ENCODE measurements at places on chromosomes 3 and 15. TPM values are rescaled to one million over a fixed set of nuclear protein-coding genes. Genes with fewer than 3 reads are reported as not detected.

DNA sequence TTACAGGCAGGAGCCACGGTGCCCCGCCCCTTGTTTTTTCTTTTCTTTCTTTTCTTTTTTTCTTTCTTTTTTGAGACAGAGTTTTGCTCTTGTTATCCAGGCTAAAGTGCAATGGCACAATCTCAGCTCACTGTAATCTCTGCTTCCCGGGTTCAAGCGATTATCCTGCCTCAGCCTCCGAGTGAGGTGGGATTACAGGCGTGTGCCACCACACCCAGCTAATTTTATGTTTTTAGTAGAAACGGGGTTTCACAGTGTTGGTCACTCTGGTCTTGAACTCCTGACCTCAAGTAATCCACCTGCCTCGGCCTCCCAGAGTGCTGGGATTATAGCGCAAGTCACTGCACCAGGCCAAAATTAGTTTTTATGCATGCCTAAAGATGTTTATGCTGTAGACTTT is 2.5 kb downstream of the RPL35A start:
- no peak for DNase-seq

The CCNB2 gene
- 27.2 TPM for total RNA-seq

GRCh38 chr3:88003115-88003755 is 55.6 kb downstream of the CGGBP1 start:
- peak; percentile 83 for DNase-seq

The AGBL1 gene
- total RNA-seq = not detected

GRCh38 chr3:157920822-157921700 is 185.2 kb downstream of the SHOX2 start:
- no peak for DNase-seq

DNA sequence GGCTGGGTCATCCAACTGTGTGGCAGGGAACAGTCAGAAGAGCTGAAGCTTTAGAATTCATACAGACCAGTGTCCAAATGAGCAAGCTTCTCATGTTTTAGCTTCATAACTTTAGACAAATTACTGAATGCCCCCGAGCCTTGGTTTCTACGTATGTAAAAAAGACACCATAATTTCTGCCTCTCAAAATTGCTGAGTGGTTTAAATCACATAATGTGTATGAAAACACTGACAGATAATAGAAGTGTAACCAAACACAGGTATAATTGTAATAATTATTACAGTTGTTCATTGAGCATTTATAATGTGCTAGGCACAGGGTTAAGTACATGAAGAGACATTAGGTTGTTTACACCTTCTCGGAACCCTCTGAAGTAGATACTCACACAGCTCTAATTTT is 207.2 kb downstream of the IGSF11 start:
- DNase-seq = no peak

GRCh38 chr3:46935989-46936558 is 40.5 kb downstream of the CCDC12 start:
- DNase-seq = no peak

- no peak for DNase-seq
Observed at GRCh38 chr3:139340784-139341183, 3.0 kb upstream of the MRPS22 start.

- DNase-seq = no peak
Observed at GRCh38 chr3:111999484-112000324, 982 bp downstream of the TAGLN3 start.

DNA sequence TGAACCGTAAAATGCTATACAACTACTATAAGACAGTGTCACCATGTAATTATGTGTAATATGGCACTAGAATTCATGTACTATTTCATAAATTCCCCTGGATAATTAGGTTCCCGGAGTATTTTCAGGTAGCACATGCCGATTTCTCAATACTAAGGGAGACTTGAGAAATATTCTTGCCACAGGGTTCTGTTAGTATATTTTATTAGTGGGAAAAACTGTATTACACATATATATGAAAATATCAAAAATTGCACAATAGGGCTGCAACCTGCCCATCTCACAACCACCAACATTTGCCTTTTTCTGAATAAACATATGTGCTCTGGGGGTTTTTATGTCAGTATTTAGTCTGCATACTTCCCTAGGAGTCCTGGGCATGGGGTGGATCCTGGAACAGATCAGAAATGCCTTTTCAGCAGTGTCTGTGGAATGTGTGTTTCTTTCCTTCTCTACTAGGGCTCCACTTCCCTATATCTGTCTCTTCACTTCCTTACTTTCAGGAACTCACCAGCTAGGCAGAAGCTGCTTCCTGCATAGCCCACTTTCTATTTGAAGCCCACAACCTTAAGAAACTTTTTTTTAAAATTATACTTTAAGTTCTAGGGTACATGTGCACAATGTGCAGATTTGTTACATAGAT is 87.5 kb downstream of the RPL39L start:
- no peak for DNase-seq

- DNase-seq = peak; percentile 6
Observed at GRCh38 chr3:173467501-173467900, 70.0 kb downstream of the NLGN1 start.

The ZIC1 gene
- total RNA-seq = not detected

DNA sequence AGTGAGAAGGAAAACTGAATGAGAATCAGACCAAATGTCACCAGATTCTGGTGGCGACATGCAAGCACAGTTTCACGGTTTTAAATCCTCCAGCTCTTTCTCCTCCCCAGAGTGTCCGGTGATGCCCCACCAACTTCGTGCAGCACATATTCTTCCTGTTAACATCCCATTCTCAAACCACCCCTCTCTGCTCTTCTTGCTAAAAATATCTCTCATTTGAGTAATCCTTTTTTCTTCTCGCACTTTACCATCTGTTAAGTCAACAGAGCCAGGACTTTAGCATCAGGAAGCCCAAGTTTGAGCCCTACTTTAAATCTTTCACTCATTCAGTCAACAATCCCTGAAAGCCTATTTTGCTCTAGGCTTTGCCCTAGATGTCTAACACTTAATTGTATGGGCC is 68.2 kb upstream of the VGLL4 start:
- no peak for DNase-seq

- DNase-seq = no peak
Observed at GRCh38 chr3:53617893-53618523, 123.6 kb downstream of the CACNA1D start.

DNA sequence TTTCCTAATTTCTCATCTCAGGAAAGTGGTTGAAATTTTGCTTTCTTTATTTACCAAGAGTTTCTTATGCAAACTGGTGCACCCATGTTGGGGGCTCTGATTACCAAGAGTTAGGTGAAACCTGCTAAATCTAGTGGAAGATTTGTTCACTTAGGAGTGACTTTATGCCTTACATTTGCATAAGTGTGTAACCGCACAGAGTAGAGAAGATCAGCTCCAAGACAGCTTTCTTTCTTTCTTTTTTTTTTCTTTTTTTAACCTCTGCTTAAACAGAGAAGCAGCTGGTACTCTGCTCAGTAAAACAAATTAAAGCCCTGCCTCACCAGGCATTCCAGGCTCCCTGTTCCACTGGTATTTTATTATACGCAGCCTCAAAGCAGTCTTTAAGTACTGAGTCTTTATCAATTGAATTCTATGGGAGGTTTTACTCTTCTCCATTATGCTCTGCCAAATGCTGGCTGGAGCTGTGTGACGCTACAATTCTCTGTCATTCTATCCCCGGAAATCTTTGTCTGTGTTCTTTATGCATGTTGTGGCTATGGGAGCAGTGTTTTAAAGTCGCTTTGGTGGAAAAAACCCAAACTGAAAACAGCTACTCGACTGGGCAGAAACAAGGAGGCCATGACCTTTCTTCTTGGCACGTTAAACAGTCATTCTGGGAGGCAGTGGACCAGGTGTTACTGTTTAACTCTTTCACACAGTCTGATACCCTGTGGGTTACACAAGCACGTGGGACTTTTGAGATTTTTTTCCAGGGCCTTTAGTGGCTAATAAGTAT is 55.2 kb upstream of the GBE1 start:
- peak; percentile 62 for DNase-seq

The LXN gene
- 50.9 TPM for total RNA-seq

- peak; percentile 87 for DNase-seq
Observed at GRCh38 chr15:91942720-91943394, 89.3 kb downstream of the SLCO3A1 start.

GRCh38 chr3:169813278-169813677 is 574 bp upstream of the LRRC34 start:
- DNase-seq = no peak

The MORC1 gene
- not detected for total RNA-seq

DNA sequence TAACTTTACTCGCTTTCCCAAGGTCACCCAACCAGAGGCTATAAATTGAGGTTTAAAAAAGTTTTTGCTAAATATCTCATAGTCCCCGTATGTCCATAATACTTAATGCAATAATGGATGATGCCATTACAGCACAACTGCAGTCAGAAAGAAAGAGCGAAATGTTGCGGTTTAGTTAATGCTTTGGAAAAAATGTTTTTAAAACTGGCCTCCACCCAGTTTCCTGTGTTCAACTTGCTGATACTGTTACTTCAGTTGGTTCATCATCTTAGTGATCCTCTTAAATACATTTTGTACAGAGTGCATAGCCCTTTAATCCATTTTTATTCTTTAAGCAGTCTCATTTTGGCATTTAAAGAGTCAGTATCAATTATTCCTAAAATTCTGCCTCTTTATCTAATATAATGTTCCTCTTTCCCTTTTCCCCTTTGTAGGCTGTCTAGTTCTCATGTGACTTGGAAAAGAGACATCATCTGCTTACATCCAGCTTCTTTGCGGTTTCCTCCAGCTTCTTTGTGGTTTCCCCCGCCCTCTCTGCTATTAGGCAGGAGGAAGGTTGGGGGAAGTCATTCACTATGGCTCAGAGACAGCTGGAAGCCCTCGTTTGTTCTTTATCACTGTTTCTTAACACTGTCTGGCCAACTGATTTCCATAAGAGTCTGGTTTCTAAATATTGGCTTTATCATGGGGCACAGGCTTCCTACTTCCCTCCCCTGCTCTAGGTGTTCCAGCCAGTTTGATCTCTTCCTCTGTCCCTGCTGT is 154.3 kb downstream of the GOLIM4 start:
- peak; percentile 99 for DNase-seq

GRCh38 chr3:94548581-94549316 is 485.9 kb downstream of the NSUN3 start:
- DNase-seq = no peak

DNA sequence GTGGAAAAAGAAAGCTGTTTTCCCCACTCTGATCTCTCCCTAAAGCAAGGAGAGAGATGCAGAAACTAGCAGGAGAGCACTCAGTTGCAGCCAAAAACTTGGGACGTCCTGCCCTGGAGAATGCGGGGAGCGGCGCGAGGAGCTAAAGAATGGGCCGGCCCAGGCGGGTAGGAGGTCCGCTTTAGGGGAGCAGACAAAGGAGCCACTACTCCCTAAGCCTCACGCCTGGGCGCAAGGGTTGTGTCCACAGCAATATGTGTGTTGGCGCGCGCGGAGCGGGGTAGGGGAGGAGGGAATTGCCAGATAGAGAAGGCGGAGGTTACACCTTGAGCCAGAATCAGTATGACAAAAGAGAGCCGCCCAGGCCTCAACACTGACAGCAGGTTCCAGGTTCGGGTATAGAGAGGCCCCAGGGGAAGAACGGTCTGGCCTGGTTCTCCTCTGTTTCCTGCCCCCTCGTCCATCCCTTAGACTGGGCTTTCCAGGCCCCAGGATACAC is 2.9 kb downstream of the WNT5A start:
- DNase-seq = peak; percentile 33

The SH3GL3 gene
- total RNA-seq = under 0.01 TPM

The VGLL3 gene
- 223 TPM for total RNA-seq

The EAF1 gene
- total RNA-seq = 35.8 TPM

DNA sequence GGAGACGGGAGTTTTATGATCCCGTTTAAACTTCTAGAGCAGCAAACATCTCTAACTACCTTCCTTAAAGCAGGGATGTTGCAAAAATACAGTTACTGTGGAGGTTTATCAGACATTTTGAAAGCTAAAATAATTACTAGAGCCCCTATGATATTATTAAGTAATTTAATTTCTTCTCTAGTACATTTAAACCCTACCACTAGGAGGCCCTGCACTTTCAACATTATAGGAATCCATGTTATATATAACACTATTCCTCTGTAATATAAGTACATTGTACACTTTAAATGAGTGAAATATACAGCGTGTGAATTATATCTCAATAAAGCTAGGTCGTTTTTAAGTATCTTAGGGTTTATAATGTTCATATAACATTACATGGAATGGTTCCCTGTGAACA is 11.5 kb downstream of the SETMAR start:
- DNase-seq = no peak

The PFKFB4 gene
- total RNA-seq = 18.1 TPM

The TM4SF18 gene
- total RNA-seq = not detected

The MST1 gene
- 5.2 TPM for total RNA-seq

DNA sequence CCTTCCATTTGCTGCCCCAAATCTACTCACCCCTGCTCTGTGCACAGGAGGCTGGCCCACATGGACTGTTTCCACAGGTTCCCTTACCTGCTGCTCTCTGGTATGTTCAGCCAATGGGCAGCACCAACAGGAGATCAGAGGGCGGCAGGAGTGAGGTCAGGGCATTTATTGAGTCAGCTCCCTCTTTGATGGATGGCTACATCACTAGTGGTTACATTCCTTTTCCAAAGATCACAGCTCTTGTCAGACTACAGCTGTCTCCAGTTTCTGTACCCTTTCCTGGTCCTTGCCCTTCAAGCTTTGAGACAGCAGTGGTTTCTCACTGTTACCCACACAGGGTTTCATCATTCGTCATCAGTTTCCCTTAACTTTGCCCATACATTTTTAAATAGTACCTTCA is 325.1 kb downstream of the SUCLG2 start:
- DNase-seq = no peak

DNA sequence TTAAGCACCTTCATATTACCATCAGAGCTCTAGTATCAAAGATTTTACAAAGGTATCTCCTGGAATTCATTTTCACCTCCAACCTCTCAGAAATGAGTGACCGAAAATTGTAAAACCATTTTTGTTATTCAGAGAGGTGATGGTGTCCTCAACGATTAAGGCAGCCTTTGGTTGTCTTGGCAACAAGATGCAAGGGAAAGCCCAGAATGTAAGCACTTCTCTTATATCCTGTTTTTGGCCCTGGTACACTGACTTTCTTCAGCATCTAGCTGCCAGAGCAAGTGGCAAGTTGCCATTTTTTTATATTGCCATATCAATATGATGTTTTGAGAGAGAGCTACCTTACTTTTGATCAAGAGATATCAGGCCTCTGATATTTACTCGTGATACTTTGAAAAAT is 384.9 kb upstream of the NECTIN3 start:
- DNase-seq = no peak

DNA sequence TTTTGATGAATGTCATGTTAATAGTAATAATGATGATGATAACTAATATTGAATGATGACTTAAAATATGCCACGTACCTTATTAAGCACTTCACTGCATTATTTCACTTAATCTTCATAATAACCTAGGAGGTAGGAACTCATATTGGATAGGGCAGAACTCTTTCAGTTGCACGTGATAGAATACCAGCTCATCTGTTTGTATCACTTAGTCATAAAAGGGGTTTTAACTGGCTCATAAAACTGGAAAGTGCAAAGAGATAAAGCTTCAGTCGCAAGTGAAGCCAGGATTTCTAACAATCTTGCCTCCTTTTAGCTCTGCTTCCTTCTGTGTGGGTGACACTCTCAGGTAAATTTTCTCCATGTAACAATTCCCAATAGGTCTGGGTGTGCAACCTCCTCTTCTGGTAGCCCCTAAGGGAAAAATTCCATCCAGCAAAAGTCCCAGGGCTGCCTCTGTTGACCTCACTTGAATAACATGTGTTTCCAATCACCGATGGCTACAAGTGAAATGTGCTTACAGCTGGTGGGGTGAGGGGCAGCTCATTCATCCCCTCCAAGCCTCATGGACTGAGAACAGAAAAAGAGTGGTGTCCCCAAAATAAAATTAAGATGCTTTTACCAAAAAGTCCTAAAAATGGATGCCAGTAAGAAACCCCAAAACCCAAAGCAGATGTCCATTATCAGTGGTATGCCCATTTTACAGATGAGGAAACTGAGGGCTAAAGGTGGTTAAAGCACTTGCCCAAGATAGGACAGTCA is 9.3 kb downstream of the GXYLT2 start:
- peak; percentile 87 for DNase-seq
